ENCODE measurements at places on chromosomes 3 and 15.

GRCh38 chr15:71313806-71314205 is 198.5 kb downstream of the THSD4 start:
- DNase-seq, result no peak

DNA sequence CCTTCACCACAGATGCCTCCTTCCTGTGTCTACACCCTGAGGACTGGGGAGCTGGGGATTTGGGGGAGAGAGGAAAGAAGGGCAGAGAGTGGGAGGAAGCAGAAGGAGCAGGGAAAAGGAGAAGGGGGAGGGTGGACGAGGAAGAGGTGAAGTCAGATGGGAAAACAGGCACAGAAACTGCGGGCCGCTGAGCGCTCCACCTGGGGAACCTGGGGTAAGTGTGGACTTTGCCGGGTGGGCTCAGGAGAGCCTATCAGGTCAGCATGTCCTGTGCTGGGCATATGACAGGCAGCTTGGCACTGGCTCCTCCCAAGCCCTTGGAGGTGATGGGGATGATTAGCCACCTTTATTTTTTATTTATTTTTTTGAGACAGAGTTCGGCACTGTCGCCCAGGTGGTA is 62.6 kb downstream of the CORO2B start:
- peak; percentile 65 for DNase-seq

DNA sequence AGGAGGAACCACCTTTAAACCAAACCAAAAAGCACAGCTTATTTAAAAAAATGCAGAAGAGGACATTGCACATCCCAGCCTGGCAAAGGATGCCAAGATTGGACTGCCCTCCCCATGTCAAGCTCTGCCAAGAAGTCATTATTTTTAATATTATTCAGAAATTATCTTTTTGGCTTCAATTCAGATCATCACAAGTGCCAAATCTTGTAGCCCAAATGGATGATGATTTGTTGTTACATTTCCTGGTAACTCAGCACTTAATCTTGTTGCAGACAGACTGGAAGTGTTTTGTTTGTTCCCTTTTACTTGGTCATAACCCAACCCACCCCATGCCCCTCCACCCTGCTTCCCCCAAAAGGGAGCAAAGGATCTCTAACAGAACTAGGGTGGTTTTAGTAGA is 28.1 kb upstream of the LXN start:
- no peak for DNase-seq

DNA sequence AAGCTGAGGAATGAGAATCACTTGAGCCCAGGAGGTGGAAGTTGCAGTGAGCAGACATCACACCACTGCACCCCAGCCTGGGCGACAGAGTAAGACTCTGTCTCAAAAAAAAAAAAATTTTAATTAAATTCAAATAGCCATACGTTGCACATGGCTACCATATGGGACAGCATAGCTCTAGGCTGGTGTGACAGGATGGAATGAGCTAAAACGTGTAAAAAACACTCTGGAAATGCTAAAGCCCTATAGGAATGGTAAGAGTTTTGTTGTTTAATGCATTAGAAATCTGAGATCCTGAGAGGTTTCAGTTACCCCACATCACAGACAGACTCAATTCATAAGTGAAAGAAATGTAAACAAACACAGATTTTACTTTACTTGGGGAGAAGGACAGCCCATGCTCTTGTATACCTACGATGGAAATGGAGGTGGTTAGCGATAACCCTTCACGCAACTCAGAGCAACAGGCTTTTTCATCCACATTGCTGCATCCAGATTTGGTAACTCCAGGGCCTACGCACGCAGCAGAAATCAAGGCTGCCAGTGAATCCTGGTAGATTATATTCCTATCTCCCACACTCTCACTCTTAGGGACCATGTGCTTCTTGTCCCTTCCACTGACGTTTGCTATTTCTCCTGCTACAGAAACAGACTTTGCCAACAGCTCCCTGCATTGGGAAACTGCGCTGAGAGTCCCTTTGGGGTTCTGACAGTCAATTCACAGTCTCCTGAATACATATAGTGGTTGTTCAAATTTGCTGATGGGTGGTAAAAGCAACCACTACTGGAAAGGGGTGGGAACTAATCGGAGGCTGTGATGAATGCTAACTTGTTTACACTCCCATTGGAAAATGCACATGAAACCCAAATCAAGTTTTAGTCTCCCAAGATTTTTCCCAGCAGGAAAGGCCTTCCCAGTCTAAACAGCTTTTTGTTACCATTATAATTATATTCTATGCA is 3.1 kb downstream of the SH3BP5 start:
- DNase-seq, result no peak

- DNase-seq, result no peak
Observed at GRCh38 chr15:27725731-27726130, 373.4 kb downstream of the OCA2 start.

- DNase-seq, result no peak
Observed at GRCh38 chr3:159850481-159850880, 138.2 kb upstream of the IL12A start.

GRCh38 chr3:124876401-124876878 is 10.7 kb downstream of the ITGB5 start:
- DNase-seq, result no peak

DNA sequence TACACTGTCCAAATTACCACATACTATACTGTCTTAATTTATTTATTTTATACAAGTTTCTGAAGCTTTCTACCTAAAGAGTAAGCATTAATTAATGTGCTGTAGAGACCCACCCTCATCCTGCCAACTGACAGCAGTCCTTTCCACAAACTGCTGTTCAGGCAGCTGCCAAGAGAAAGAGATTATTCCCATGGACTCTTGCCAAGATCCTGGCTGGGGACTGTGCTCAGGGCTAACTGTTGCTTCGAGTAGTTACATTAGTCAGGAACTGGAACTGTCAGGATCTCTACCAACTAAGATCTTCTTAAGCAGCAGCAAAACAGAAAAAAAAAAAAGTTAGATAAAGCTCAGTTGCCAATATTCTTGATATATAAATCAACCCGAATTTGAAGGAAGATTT is 398.8 kb downstream of the MECOM start:
- no peak for DNase-seq

- DNase-seq, result no peak
Observed at GRCh38 chr3:37906734-37907282, 45.1 kb downstream of the CTDSPL start.

GRCh38 chr3:70180664-70181063 is 131.8 kb downstream of the MDFIC2 start:
- DNase-seq, result no peak

DNA sequence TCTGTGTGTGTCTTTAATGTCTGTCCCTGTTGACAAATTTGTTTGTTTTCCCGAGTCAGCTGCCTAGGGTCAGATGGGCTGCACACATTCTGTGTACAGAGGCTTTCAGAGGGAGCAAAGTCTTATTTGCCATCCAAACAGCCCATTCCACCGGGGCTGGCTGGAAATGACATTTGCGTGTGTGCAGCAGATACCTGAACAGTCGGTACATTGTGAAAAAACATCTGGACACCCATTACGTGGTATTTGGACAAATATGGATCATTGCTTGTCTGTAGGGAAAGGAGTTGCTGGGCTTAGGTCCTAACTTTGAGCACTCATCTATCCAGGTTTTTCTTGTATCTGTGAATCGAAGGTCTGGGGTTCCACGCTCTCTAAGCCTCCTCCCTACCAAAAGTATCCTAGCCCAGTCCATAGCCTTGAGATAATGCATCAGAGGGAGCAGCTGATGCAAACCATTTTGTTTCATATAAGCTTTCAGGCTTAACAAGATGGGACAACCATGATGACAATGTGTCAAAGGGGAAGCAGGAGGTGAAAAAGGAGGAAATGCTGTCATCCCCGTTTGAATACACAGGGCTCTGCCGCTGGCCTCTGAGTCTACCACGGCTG is 22.2 kb upstream of the CMTM8 start:
- no peak for DNase-seq

DNA sequence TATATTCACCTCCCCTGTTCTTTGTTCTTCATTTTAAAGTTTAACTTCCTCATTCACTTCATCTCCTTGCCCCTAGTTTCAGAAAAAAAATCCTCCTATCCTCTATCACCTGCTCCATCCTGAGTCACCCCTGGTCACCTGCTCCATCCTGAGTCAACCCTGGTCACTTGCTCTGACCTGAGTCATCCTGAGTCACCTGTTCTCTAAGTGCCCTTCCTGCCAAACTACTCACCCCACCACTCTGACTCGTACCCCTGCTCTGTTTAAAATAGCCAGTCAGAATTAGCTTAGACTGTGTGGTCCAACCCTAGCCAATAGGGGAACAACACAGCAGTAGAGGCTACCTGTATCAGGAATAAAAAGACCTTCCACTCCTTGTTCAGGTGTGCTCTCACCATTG is 716.9 kb downstream of the ZBBX start:
- DNase-seq, result no peak

DNA sequence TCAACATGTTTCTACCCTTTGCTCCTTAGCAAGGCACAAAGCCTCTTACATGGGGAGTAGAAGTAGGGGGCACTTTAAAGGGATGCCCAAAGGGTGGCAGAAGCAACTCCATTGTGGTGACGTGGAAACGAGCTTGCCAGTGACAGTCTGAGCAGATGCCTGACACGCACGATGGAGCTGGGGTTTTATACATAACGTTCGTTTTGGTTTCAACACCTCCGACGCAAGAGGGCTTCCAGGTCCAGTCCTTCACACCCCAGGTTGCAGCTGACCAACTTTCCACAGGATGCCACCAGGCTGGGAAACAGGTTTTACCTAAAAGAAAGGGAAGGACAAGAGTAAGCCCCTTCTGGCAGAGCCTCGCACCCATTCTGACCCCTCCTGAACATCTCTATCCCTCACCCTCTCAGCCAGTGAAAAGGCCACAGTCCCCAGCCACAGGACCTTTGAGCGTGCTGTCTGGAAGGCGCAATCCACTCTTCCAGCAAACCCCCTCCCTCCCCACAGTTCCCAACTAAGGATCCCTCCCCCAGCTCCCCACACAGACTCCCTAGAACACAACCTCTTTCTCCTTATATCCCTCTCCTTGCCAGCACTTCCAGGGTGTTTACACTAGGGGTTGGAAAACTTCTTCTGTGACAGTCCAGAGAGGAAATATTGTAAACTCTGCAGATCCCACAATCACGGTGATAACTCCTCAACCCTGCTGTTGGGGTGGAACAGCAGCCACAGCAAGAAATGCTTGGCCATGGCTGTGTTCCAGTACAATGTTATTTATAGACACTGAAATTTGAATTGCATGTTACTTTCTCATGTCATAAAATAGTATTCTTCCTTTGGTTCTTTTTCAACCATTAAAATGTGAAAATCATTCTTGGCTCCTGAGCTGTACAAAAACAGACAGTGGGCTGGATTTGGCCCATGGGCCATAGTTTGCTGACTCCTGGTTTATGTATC is 36.2 kb downstream of the FAM174B start:
- DNase-seq, result peak; percentile 45

DNA sequence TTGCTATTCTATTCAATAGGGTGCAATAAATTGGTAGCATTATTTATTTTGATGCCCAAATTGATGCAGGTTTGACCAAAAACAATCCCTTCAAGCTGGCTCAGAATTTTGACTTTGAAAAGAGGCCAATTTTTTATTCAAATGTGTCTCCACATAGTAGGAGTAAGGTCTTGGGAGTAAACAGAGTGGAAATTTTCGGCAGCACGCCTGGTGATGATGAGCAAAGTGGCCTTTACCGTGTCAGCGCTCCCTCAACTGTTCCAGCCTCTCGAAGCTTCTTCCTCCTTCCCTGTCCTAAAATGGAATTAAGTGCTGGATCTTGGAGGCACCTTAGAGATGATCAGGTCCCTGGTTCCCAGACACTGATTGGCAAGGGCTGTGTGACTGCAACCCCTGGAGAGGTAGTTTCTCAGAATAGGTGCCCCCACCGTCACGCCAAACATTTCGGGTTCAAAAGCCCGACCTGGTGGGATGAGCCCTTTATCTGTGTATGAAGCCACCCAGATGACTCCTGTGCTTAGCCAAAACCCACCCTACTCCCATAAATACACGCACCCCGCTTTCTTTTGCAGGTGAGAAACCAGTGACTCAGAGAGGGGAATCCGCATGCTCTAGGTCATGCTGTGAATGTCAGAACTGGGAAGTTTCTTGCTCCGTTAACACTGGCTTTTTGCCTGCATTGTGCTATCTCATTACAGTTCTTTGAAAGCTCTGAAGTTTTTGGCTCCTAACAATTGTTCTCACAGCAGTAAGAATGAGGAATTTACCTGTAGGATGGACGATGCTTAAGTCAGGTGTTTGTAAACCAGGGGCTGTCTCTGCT is 89.1 kb downstream of the CRYGS start:
- no peak for DNase-seq

- DNase-seq, result no peak
Observed at GRCh38 chr15:66578286-66578875, 12.6 kb upstream of the LCTL start.

DNA sequence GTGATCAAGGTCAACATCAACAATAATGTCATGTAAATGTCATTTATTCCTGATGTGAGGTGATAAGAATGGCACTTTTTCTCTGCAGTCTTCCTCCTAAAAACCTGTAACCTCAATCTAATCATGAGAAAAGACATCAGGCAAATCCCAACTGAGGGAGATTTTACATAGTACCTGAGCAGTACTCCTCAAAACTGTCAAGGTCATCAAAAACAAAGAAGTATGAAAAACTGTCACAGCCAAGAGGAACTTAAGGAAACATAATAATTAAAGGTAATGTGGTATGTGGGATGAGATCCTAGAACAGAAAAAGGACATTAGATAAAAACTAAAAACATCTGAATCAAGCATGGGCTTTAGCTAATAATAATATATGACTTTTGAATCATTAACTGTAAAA is 140.9 kb upstream of the GRM7 start:
- DNase-seq, result no peak

DNA sequence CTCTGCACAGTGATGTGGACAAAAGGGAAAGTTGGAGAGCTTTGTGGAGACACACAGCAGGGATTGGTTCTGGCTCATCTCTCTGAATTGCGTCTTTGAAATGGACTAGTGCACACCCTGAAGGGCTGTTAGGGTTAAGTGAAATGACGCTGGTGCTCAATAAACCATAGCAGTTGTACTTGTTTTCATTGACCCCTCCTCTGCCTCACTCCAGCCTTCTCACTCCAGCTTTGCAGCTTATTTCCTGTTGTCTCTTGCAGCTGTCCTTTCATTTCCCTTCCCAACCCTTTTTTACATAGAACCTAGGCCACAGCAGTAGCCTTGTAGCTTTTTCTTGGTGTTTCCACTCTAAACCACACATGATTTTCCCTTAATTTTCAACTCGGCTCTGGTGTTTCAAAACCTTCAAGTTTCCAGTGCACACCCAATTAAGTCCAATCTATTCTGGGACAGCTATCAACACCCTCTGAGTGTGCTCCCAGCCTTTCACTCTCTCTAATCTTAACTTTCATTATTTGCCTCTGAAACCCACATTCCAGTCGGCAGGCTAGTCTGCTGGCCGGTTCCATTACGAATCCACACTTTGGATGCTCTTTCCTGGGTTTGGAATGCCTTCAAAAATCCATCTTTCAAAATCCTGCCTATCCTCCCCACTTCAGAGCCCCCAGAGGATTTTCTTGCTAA is 6.4 kb downstream of the C3orf52 start:
- DNase-seq, result no peak

GRCh38 chr15:68552773-68553172 is 26.0 kb upstream of the CORO2B start:
- DNase-seq, result no peak

GRCh38 chr3:60856257-60857046 is 394.8 kb downstream of the FHIT start:
- DNase-seq, result no peak

Measured in RWPE2 (cell line).